Activated T-cell treated with anti-CD3 and anti-CD28 coated beads, Interleukin-2, amount 50 U/mL, for 24 hours (primary cell): ENCODE measurements at places on chromosomes 7 and 10.

GRCh38 chr7:152984421-152984820, 224.9 kb downstream of the ACTR3B start:
- DNase-seq = no peak

DNA sequence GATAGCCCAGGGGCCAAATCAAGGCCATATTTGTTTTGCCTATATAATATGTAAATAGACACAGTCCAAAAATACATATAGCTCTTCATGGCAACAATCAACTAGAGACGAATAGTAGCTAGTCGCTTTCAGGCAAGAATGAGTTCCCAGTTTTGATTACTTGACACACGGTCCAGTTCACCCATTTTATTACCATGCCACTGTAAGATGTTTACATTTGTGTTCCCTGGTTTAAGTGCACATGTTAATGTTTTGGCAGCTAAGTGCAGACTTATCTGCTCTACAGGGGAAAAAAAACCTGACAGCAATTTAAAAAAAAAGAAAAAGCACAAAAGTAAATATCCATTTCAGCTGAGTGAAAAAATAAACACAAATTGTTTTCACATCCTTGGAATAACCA, 213.1 kb downstream of the TPK1 start:
- DNase-seq = no peak

DNA sequence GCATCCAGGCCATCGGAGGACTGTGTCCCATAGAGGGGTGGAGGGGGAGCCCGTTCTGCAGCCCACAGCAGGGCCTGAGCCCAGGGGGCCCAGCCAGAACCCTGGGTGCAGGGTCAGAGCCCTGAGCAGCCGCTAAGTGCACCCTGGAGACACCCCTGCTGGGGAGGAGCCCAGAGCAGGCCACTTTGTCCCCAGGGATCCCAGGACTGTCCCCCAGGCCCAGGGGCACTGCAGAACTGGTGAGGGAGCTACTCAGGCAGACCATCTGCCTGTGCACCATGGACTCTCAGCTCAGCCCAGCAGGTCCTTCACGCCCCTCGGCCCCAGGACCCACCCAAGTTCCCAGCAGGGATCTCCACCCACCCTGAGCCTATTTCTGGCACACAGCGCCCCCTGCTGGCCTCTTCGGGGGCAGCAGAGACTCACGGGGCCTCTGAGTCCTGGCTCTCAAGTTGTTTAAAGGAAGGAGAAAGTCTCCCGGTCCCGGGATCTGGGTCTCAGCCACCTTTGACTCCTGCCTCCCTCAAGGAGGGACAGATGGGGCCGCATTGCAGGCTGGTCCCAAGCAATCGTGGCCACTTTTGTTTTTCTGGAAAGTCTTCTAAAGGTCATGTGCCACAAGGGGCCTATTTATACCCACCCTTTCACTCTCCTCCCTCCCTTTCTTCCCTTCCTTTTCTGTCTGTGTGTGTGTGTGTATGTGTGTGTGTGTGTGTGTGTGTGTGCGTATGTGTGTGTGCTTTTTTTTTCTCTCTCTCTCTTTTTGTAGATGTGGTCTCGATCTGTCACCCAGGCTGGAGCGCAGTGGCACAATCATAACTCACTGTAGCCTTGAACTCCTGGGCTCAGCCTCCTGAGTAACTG, 90.3 kb downstream of the MYL10 start:
- DNase-seq = peak; percentile 74

- no peak for DNase-seq
These were observed 348.6 kb downstream of the ANKRD7 start for GRCh38 chr7:118573085-118573484.

- DNase-seq = peak; percentile 35
These were observed 18.6 kb upstream of the GATA3 start for GRCh38 chr10:8035641-8036470.

DNA sequence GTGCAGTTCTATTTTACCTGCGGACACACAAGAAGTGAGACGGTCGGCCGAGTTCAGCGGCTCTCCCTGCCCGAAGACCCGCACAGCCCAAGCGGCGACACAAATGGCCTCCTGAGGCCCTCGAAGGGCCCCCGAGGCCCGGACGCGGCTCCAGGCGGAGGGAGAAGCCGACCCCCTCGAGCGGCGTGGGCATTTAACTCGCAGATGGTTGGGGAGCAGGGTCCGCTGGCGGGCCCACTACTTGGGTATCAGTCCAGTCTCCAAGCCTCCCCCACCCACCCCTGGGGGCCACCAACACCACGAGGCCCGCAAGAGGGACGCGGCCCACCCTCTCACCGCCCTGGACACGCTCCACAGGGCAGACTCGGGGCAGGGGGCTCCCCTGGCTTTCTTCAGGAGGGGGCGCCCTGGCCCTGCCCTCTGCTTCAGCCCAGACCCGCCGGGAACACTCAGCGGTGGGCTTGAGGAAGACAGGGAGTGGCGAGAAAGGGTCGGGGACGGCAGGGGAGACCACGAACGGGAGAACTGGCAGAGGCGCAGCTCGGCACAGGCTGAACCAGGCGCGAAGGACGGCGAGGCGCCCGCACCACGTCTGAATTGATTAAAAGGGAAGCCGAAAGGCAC, 1.7 kb downstream of the IGF2BP3 start:
- DNase-seq = no peak

- DNase-seq = no peak
These were observed 48.5 kb upstream of the CFAP46 start for GRCh38 chr10:132990684-132991545.
